ENCODE measurements at places on chromosomes 7 and 10.

GRCh38 chr7:81327468-81328266, 408.8 kb upstream of the SEMA3C start:
- no peak for DNase-seq

- DNase-seq = no peak
Measured at GRCh38 chr7:71171476-71171875, 39.5 kb downstream of the GALNT17 start.

DNA sequence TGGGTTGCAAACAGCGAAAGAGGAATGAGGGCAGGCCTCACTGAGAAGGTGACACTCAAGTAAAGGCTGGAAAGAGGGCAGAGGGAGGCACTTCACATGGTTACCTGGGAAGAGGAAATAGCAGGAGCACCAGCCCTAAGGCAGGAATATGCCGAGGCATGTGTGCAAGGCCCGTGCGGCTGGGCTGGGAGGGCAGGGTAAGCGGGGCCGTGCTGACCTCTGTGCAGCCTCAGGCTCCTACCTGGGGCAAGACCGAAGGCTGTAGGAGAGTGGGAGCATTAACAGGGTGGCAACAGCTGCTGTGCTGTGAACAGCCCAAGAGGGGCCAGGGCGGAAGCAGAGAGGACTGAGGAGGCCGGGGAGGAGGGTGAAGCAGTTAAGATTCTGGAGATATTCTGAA, 24.0 kb upstream of the SH3PXD2A start:
- no peak for DNase-seq

DNA sequence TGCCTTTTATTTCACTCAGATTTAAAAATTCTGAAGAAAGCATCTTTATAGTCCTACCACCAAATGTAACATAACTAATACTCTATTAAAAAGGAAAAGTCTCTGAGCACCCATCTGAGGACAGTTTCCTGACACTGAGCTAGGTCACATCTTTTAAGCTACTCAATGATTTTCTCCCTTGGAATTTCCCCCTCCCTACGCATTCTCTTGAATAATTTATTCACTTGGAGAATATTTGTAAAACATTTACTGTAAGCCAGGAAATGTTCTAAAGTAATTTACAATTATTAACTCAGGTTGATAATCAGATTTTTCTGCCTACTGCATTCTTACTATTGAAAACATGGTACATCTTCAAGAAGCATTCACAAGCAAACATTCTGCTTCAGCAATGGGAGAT, 297.2 kb upstream of the VSTM2A start:
- DNase-seq = no peak

DNA sequence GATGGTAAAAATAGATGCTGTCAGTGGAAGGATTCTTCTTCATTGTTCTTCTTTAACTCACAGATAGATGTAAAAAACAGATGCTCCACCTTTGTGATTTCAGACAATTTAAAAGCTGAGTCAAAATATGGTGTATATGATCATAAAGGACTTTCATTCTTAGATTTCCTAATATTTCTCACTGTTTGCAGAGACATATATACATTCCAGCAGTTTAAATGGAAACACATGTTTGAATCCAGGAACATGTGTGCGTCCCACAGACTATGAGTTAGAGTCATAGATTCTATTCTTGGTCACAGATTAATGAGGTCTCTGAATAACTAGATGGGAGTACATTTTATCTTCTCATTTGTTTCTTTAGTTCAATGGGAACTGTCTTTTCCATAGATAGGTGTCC, 109.6 kb downstream of the BICC1 start:
- no peak for DNase-seq

DNA sequence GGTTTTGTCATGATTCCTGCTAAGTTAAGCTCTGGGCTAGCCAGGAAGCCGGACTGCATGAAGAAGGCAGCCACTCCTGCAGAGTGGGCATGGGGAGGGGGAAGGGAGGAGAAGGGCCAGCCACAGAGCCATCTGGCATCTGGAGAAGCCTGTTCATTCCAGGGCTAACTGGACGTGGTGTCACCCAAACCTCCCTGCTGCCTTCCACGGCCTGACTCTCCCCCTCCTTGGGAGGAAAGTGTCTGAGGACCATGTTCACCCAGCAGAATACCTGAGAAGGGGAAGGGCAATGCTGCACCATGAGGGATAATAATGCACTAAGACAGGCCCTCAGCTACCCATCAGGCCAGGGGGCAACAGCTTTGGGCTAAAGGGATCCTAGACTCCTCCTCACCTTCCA, 15.4 kb downstream of the AQP1 start:
- DNase-seq = no peak

- DNase-seq = no peak
Measured at GRCh38 chr10:79310200-79310865, 36.9 kb upstream of the PPIF start.

GRCh38 chr10:11162828-11163599, 145.3 kb downstream of the CELF2 start:
- DNase-seq = peak; percentile 61

DNA sequence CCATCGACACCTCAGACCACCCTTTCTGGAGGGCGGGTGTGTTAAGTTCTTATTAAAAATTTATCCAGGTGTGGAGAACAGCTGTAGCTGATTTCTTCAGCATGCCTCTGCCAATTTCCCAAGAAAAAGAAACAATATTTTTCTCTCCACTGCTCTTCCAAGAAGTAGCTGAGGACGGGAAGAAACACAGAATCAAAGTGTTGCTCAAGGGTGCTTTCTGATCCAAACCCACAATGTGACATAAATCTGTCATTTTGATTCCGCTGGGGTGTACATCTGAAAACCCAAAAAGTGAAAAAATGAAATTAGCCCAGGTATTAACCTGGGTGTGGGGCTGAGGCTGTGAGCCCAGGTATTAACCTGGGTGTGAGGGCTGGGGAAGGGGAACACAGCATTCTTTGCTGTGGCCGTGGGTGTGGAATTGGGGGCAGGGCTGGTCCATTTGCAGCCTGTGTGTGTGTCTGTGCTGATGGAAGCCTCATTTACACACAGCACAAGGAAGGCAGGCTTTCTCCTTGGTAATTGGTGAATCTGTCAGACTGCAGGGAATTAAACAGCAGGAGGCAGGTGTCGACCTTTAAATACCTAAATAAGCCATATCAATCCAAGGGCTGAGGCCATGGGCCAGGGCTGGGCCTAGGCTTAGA, 48.4 kb upstream of the CCDC3 start:
- no peak for DNase-seq

DNA sequence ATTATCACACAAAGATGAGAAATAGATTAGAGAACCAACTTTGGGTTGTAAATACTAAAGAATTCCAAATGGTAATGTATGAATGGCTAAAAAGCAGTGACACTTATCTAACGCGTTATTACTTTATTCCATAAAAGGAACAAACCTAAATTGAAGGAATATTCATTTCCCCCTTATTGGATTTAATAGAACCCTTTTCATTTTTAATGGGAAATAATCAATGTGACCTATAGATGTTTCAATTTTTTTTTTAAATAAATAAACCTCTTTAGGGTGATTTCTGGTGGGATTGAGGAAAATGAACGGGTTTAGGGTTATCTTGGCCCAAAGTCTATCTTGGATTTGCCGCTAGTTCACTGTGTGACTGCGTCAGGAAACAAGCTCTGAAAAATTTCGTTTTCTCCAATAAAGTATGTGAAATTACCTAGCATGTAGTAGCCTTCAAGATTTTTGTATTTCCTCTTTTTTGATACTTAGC, 1.9 kb upstream of the ACBD5 start:
- no peak for DNase-seq

GRCh38 chr7:77244222-77244934, 44.8 kb upstream of the FGL2 start:
- no peak for DNase-seq

DNA sequence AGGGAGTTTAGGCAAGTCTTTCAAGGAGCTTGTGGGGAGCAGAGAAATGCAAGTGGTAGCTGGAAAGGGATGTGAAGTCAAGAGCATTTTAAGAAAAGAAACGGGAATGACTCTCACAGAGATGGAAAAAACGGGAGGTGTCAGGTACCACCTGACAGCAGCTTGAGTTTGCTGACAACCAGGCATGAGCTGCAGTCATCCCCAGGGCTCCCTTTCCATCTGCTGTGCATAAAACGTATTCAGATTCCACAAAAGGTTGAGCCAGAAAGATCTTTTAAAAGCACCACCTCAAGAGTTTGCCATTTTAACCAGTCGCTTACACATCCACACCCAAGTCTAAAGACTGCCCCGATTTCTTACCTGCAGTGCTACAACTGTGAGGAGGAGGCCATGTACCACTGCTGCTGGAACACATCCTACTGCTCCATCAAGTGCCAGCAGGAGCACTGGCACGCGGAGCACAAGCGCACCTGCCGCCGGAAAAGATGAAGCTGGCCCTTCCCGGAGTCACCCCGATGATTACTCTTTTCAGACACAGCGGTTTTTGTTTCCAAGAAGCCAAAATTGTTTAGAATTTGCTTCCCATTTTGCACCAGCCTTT, 116.8 kb downstream of the ZMYND11 start:
- no peak for DNase-seq

- DNase-seq = peak; percentile 7
Measured at GRCh38 chr10:70590655-70591416, 11.7 kb downstream of the PRF1 start.

DNA sequence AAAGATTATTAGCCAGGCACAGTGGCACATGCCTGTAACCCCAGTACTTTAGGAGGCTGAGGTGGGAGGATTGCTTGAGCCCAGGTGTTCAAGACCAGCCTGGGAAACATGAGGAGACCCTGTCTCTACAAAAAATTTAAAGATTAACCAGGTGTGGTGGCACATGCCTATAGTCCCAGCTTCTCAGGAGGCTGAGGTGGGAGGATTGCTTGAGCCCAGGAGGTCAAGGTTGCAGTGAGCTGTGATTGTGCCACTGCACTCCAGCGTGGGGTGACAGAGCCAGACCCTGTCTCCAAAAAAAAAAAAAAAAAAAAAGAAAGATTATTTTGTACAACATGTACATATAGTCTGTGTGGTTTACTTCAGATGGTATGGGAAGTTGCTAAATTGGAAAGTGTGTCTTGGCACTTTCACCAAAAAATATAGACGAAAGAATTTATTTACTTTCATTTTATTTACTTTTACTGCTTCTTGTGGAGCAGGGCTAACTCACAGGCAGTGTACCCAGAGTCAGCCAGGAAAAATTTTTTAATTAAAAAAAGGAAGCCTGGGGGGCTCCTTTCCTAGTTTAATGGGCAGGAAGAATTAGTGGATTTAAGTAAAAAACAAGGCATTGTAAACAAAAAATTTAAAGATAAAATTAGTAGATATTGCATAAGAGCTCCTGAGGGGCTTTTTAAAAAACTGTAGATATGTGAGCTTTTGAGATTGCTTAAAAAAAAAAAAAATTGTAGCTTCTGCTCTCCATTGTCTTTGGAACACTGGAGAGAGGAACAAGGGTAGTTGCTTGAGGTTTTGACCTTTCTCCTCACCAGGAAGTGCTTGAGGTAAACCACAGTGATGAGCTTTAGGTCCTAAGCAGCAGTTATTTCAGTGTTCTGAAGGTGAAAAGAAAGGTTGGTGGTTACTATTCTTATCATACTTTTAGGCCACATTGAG, 44.6 kb upstream of the VDAC2 start:
- DNase-seq = no peak

- DNase-seq = no peak
Measured at GRCh38 chr7:158698657-158699195, 5.9 kb downstream of the NCAPG2 start.

- DNase-seq = no peak
Measured at GRCh38 chr10:14670551-14671240, 104.0 kb downstream of the FAM107B start.

DNA sequence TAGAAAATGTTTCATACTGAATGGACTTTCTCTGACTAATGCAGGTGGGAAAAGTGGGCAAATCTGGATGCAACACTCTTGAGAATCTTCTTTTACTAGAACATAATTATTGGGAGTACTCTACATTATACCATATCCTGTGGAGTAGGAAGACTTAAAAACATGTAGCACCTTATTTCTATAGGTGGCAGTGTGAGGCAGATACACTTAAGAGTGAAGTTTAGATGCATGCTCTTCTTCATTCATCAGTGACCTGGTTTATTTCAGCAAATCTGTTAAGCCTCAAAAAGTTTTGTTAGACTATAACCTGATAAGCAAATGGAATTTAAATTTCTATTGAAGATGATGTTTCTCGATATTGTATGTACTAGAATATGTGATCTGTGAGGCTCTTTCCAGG, 1087.1 kb upstream of the LRRN3 start:
- no peak for DNase-seq

DNA sequence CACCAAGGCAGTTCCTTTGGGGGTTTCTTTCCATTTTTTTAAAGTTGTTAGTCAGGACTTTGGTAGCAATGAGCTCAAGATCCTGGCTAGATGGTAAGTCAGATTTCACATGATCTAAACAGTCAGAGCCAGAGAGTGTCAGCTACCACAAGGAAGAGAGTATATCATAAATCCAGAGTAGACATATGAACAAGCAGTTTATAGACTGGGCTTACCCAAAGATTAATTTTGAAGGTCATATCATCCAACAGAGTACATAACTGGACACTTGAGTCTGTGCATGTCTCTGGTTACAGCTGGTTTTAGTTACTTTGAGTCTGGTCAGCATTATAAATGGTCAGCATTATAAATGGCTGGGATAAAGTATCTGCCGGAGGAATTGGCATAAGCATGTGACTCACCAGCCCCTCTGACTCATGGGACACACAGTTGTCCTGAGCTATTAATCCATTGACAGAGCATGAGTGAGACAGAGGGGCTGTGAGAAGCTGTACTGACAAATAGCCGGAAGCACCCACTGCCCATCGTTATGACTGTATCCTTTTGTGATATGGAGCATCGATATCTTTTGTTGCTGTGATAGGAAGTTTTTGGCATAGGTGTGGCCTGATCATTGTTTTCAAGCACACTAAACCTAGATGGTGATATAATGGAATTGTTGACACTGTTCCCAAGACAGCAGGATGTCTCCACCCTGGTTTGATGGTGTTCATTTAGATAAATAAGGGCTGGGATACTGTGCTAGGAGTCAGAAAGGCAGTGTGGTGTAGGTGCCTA, 19.3 kb downstream of the PPP1R3C start:
- DNase-seq = no peak

DNA sequence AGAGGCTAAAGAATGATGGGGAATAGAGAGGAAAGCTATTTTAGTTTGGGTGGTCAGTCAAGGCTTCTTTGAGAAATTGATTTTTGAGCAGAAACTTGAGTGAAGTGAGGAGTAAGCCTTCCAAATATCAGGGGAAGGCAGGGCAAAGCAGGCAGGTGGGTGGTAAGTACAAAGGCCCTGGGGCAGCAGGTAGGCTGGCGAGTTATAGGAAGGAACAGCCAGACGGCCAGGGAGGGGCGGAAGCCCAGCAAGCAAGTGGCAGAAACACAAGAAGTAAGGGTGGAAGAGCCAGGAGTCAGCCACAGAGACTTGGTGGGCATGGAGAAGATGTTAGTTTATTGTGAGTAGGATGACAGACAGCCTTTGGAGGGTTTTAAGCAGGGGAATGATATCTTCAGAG, 34.9 kb downstream of the VWA2 start:
- DNase-seq = no peak

Measured in colonic mucosa (tissue), 4 donors.